ENCODE measurements at places on chromosomes 3 and 15.

- peak; percentile 32 for DNase-seq
Observed at GRCh38 chr3:107240183-107241091, 136.8 kb upstream of the CCDC54 start.

DNA sequence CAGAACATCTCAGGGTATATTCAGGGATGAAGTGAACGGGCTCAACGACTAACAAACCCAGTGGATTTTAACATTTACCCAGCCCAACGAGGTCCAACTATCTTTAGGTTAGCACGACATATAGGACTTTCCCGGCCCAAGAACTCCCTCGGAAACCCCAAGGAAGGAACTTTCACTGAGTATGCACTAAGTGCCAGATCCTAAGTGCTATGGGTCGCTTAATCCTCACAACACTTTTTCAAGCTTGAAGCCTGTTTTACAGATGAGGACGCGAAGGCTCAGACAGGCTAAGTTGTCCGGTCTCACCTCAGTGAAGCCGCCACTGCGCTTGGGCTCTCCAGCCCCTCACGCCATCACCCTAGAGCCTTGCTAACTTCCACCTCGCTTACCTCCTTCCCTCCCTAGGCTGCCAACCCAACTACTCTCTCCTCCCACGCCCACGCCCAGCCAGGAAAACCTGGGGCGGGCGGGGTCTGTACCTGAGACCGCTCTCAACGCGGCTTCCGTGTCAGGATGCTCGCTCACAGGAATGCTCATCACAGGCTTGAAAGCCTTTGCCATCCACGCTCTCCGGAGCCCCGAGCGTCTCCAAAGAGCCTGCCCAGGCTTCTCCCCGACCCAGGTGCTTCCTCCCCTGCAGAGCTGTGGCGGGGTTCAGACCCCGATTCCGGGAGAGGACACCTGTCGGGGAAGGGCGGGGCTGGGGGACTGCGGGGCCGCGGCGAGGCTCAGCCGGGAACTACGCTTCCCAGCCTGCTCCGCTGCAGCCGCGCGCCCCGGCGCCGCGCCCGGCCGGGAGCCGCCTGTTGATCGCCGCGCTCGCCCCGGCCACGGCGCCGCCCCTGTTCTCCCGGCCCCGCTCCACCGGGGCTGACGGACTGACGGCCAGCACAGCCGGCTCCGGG lies at the start of gene TMOD2:
Gene TMOD2, plus strand, starts transcription at position 806 of the 905 bp plus-strand sequence. CDS start 14,845 bp downstream, outside the sequence.
- DNase-seq = no peak

DNA sequence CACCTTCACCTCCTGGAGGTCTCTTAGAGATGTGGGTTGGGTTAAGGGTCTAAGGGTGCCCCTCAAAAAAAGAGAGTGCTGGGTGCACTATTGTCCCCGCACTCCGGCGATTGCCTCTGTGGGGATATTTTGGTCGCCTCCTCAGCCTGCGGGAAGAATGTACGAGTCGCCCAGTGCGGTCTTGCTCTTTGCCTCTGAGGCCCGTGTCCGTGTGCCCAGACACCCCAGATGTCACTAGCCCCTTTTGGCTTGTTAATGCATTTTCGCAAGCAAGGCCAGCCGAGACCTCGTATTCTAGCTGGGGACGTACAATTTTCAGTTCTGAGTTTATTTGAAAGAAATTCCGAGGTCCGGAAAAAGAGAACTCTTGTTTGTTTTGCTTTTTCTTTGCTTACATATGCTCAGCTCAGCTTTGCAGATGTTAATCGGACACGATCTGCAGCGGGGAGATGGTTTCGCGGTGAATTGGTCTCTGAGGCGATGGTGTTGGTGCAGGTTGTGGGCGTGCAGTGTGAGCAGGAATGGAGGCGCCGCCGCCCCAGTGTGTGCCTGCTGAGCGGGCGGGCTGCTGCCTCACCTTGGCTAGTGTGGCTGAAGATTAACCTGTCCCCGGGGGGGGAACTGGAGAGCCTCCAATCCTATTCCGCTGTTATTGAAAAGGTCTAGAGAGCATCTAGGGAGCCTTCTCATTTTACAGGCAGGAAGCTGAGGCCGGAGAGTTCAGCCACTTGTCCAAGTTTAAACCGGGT lies 1.4 kb downstream of the ST6GAL1 start:
- peak; percentile 51 for DNase-seq

DNA sequence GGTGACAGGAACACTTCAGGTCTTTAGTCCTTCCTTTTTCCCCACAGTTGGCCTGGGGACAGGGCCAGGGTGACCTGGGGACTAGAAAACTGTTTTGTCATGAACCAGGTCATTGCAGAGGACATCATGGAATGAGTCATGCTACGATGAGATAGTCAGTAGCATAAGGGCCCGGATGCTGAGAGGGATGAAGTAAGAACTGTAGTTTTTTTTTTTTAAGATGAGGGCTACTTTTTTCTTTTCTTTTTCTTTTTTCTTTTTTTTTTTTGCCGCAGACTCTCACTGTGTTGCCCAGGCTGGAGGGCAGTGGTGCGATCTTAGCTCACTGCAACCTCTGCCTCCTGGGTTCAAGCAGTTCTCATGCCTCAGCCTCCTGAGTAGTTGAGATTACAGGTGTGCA lies 8.0 kb downstream of the MAP2K5 start:
- DNase-seq = no peak

GRCh38 chr15:68484696-68485400 lies 52.9 kb upstream of the ITGA11 start:
- DNase-seq = no peak

DNA sequence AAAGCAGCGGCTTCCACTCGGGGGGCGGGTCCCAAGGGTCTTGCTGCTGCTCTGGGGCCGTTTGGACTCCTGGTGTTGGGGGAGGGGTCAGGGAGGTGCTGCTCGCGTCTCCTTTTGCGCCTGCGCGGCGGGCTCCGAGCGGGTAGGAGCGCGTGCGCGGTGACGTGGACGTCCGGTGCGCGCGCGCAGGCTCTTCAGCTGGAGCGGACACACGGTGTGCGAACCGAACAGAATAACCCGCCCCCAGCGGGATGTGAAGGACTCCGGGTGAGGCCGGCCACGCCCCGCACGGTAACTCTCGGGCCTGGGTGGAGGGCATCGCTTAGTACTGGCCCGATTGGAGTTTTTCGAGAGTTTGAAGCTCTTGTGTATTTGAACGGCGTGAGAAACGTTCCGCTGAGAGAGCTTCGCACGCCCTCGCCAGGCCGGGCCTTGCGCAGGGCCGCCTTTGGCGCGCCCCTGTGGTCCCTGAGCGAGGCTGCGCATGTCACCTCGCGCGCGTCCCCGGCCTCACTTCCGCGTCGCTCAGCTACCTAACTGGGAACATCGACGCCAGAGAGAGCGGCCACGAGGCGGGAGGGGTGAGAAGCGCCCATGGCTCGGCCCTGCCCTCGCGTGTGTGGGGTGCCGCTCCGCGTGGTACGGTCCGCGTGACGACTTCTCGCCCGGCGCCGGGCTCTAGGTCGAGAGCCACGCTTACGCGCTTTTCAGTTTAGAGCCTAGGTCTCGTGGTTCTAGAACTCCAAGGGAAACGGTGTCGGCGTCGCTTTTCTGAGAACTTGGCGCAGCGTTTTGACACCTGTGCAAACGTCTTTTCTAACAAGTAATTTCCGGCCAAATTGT lies at the start of gene MGA:
Gene MGA, plus strand, starts transcription at position 171 of the 843 bp plus-strand sequence.
- DNase-seq = peak; percentile 80

- no peak for DNase-seq
Observed at GRCh38 chr3:149487598-149488197, 13.2 kb downstream of the TM4SF4 start.

- DNase-seq = no peak
Observed at GRCh38 chr15:98881526-98882520, 125.8 kb downstream of the PGPEP1L start.

DNA sequence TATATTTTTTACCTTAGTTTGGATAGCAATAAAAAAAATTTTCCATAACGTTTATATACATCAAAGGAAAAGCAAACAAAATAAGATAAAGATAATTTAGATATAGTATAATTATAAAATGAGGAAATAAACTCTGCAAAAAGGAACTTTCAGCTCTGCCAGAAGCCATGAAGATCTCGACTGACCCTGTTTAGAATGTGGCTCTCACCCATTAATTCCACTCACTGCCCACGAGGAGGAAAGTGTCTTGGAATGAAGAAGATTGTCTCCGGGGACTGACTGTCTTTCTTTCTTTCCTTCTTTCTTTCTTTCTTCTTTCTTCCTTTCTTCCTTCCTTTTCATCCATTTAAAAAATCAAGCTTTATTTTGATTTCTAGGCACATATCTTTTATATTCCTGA lies 20.1 kb upstream of the PRR20G start:
- DNase-seq = no peak

DNA sequence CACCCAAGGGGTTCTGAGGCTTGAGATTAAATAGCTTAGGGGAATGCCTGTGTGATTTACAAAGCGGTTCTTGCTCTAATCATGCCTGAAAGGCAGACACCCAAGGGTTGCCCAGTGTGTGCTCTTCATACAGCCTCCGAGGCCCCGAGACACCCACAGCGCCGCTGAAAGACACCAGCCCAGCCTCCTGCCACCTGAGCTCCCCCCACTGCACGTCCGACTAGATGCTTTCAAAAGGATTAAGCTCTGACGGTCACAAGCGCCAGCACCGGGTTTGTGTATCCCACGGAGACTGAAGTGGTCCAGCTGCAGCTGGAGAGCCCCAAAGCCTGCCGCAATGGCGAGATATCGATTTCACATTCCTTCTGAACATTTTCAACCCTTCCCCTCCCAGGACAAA lies 50.3 kb downstream of the SPATA12 start:
- no peak for DNase-seq

DNA sequence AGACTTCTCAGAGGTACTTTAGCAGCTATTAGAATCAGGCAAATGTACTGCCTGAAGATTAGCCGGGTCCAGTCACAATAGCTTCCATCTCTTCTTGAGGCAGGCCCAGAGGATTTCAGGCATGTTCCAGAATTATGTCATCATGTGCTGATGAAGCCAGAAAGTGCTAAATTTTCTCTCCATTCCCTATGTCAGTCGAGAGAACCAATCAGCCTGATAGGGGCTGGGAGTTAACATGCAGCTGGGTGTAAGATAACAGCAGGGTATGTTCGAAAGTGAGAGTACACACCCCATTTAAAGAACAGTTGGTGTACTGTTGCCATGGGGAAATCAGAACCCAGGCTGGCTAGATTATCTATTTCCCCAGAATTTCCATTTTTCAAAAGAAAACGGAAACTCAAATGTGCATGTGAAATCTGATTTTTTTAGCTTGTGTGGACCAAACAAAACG lies 48.7 kb downstream of the MYH15 start:
- no peak for DNase-seq

GRCh38 chr15:89462198-89462912 lies 34.0 kb downstream of the RHCG start:
- no peak for DNase-seq

GRCh38 chr3:98900265-98901118 lies 1.0 kb downstream of the DCBLD2 start:
- no peak for DNase-seq

DNA sequence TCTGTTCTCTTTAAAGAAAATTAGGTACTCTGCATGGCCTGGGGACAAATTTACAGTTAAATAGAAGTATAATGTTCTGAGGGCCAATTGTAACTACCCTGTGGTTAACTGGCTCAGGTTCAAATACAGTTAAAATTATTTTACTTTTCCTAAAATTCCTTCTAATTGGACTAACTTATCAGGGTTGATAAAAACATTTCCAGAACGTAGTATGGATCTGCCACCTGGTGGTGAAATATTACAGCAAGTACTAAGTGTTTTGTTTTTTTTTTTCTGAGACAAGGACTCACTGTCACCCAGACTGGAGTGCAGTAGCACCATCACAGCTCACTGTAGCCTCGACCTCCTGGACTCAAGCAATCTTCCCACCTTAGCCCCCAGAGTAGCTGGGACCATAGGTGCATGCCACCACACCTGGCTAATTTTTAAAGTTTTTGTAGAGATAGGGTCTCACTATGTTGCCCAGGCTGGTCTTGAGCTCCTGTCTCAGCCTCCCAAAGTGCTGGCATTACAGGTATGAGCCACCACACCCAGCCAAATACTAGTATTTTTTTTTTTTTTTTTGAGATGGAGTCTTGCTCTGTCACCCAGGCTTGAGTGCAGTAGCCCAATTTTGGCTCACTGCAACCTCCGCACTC lies 29.2 kb downstream of the NEO1 start:
- DNase-seq = no peak

- DNase-seq = no peak
Observed at GRCh38 chr3:119194237-119195150, 21.1 kb downstream of the UPK1B start.

DNA sequence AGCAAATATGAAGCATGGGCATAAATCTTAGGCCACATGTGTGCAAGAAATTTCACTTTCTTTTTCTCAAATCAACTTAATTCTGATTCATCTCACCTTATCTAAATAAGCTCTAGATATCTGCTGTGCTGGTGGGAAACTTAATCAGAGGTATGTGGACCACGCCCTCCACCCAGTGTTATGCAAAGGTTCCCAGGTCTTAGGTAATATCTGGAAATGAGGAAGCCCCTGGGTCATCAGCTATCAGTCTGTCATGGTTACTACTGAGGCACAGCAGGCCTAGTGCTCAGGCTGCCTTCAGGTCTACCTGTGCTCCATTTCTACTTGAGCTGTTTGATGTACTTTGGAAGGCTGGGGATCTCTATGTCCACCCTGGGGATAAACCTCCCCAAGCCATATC lies 134.4 kb upstream of the KCNH8 start:
- no peak for DNase-seq

GRCh38 chr15:39365873-39366272 lies 215.0 kb upstream of the THBS1 start:
- DNase-seq = no peak

GRCh38 chr15:66389859-66390381 lies 3.2 kb downstream of the MAP2K1 start:
- no peak for DNase-seq

GRCh38 chr3:168714609-168715240 lies 619.0 kb upstream of the GOLIM4 start:
- DNase-seq = no peak

DNA sequence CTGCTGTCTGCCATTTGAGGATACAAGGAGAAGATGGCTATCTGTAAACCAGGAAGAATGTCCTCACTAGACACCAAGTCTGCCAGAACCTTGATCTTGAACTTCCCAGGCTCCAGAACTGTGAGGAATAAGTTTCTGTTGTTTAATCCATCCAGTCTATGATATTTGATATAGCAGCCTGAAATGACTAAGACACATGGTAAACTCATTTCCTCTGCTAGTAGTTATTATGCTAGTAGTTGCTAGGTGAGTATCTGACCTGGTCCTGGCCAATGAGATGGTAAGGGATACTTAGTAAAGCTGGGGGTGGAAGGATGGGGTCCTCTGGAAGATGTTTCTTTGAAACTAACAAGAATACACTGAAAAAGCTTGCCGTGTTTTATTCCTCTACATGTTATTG lies 280.7 kb upstream of the ARHGEF26 start:
- no peak for DNase-seq

- no peak for DNase-seq
Observed at GRCh38 chr3:10502185-10502880, 3.1 kb downstream of the ATP2B2 start.

- DNase-seq = no peak
Observed at GRCh38 chr3:172317984-172318383, 130.3 kb downstream of the GHSR start.

GRCh38 chr3:184760337-184761074 lies 48.6 kb upstream of the MAGEF1 start:
- DNase-seq = no peak
